Activated T-helper 1 cell treated with anti-CD3 and anti-CD28 coated beads, Interleukin-2, amount 50 U/mL, for 16 hours (primary cell): ENCODE measurements at places on chromosomes 4 and X.

- DNase-seq: no peak
Observed at GRCh38 chr4:139188648-139189416, 11.8 kb upstream of the ELF2 start.

DNA sequence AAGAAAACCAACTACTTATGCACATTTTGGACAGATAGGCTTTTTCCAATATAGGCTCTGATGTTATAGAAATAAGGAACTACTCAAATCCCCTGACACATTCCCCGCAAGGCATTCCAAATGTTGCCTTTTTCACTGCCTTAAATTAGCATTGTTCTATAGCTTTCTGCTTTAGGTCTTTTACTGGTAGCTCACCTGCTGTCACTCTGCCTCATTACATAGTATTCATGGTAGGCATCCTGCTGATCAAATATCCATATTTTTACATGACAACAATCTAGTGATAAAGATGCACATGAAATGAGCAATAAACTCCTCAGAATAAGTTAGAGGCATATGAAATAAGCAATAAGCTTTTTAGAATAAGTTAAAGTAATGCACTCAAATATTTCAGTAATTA is 542.7 kb downstream of the FAM133A start:
- no peak for DNase-seq

- DNase-seq: no peak
Observed at GRCh38 chrX:100606753-100607152, 22.0 kb downstream of the TNMD start.

GRCh38 chr4:95831166-95831565 is 8.7 kb upstream of the PDHA2 start:
- DNase-seq: no peak

- DNase-seq: no peak
Observed at GRCh38 chrX:125444659-125445058, 125.0 kb downstream of the TEX13C start.

DNA sequence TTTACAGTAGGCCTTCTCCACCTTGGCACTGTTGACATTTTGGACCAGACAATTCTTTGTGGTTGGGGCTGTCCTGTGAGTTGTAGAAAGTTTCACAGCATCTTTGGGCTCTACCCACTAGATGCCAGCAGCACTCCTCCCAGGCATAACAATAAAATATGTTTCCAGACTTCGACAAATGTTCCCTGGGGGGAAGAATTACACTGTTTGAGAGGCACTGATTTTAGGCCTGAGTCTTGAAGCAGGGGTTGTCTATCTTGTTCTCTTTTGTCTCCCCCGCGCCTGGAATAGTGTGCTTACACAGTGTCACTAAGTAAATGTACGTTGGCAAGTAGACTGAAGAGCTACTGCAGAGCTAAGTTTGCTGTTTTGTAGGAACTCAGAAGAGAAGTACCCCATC is 254.4 kb upstream of the BOD1L1 start:
- no peak for DNase-seq

DNA sequence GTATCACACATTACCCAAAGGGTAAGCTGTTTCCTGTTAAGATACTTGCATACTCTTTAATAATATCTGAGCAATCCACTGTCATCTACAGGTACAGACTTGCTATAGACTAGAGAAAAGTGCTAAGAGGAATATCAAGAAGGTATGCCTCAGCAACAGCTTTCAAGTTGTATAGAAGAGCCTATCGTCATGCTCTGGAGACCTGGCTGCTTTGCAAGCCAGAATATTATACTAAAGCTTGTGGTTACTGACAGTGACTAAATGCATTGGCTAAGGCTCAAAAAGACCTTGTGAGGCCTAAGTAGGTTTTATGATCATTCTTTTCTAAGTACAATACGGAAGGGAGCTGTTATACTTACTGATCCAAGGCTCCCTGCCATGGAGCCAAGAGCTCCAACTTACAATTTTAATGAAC is 11.3 kb downstream of the LAMP2 start:
- no peak for DNase-seq

- DNase-seq: no peak
Observed at GRCh38 chr4:57116245-57116644, 6.1 kb upstream of the IGFBP7 start.

DNA sequence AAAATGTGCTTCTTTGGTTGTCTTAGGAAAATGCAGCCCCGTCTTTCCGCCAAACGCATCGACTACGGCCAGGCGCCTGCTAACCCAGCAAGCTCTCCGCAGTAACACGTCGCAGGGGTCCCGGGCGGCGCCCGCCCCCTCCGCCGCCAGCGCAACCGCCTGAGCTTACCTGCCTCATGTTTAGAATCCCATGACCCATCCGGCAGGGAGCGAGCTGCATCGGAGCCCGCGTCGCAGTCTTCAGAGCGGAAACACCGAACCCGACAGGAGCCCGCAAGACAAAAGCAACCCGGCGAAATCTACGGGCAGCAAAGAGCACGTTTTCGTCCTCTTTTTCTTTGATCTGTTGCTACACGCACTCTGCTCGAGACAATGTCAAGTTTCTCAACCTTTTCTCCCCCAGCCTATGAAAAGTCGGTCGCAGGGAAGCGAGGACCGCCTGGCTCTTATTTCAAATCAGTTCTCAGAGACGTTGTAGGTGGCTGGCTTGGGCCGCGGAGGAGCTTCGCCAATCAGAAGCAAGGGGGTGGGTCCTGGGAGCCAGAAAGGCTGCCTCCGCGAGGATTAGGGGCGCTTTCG is at the start of gene MID1:
TSS of gene MID1 (minus strand) at position 465 of the 579 bp plus-strand sequence. CDS start 53,038 bp downstream, outside the sequence.
- DNase-seq: no peak

- no peak for DNase-seq
Observed at GRCh38 chr4:17636341-17636695, 21.9 kb downstream of the MED28 start.

- no peak for DNase-seq
Observed at GRCh38 chr4:186651181-186651603, 72.5 kb downstream of the FAT1 start.

DNA sequence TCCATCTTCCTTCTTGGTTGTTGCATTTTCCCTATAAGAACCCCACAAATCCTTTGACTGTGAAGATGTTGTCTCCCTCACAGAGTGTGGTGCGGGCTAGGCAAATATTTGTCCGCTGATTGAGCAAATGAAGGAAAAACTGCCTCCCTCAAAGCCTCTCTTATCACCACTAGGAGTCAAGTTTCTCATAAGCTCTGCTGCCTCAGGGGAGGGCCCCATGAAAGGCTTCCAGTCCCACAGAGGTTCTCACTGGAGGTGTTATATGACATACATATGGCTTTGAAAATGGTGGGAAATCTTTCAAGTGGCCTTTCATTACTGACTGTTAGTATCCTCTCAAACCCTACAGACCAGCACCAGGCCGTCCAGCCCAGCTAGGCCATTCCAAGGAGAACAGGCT is 9.3 kb downstream of the VGLL1 start:
- no peak for DNase-seq

- DNase-seq: no peak
Observed at GRCh38 chr4:124157396-124158083, 555.0 kb downstream of the ANKRD50 start.

DNA sequence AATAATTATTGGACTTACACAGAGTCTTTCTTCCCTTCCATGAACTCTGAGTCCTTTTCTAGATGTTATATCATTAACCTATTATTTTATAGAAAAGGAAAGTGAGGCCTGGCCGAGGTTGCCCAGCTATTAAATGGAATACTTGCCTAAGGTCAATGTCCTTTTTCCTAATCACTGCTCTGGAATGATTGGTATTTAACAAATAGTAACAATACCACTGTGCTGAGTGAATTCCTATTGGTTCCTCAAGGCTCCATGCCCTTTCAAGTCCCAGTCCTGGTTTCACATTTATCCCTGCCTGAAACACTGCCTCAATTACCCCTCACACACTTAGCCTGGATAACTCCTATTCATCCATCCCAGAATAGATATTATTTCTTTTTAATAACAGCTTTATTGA is 6.2 kb downstream of the TCEAL9 start:
- no peak for DNase-seq

- no peak for DNase-seq
Observed at GRCh38 chrX:77922787-77923186, 12.3 kb downstream of the ATP7A start.
